ENCODE measurements at places on chromosomes 2 and 18.

GRCh38 chr18:3266062-3266608, 4.2 kb downstream of the MYL12B start:
- no peak for DNase-seq

GRCh38 chr2:218870984-218871344, 9.7 kb upstream of the WNT10A start:
- DNase-seq, result no peak

DNA sequence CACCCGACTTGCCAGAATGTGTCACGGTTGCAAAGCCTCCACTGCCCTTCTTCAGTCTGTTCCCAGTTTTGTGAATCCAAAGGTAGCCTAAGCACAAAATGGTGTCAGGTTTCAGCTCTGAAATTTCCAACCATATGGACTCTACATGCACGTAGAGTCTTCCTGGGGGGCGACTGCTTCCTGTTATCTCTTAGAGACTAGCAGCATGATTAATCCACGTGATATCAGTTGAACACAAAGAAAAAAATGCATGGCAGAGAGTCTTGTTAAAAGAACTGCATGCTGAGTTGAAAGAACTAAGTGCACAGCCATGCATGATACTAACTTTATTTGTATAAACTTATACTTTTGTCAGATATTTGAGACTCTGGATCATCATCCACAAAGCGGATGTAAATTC, 404.4 kb downstream of the SOCS6 start:
- no peak for DNase-seq

DNA sequence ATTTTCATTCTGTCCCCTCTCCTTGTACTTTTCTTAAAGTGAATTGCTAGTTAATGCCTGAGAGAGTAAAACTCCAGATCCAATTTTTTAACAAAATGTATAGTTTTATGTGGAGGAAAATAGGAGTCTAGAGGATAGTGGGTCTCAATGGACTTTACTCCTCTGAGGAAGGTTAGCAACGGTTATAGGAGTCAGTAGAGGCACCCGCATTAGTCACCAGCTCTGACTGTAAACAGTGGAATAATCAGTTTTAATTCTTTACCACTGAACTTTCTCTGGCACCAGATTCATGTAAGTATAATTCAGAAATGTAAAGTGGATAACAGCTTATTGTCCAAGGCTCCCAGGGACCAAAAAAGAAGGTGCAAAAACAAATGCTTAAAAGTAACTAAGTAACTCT, 38.7 kb upstream of the HNMT start:
- DNase-seq, result no peak

DNA sequence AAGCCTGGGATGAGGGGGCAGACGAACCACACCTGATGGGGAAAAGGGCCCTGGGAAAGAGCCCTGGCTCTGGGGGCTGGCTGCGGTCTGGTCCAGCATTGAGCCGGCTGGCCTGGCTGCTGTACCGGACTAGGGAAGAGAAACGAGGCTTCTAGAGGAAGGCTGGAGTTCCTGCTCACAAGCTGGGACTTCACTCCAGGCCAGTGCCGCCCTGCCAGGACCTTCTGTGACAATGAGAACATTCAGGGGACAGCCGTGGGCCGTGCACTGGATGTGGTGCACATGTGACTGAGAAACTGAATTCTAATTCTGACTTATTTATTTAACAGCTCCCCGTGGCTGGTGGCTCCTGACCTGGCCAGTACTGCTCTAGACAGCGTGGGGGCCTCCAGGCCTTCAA, 269.3 kb downstream of the HDAC4 start:
- DNase-seq, result no peak

- DNase-seq, result no peak
These were observed 258.6 kb downstream of the TNS1 start for GRCh38 chr2:217743966-217744761.
